ENCODE measurements at places on chromosomes 11 and 22.
A peak's percentile ranks its signal among the peaks of the same experiment; 100 is the strongest.

DNA sequence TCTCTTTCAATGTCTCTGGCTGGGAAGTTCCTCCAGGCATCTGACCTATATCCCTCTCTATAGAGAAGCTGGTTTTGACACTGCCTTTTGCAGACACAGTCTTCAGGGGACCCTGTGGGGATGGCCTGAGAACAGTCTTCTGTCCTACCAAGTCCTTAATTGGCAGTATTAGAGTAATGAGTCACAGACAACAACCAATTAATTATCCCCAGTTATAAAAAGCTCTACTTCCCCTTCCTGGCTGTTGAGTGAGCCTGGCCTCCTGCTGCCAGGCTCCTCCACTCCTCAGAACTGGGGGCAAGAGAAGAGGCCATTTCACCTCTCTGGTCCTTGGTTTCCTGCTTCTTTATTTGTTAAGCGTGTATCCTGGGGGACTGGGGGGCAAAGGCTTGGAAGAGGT lies 41.2 kb upstream of the KLHL35 start:
- DNase-seq = no peak

- DNase-seq = peak; percentile 29
These were observed 3.9 kb upstream of the RAB38 start for GRCh38 chr11:88179141-88179540.

GRCh38 chr11:8775332-8775731 lies 92.7 kb downstream of the RPL27A start:
- DNase-seq = no peak

GRCh38 chr11:59865031-59865430 lies 1.3 kb downstream of the TCN1 start:
- DNase-seq = no peak

DNA sequence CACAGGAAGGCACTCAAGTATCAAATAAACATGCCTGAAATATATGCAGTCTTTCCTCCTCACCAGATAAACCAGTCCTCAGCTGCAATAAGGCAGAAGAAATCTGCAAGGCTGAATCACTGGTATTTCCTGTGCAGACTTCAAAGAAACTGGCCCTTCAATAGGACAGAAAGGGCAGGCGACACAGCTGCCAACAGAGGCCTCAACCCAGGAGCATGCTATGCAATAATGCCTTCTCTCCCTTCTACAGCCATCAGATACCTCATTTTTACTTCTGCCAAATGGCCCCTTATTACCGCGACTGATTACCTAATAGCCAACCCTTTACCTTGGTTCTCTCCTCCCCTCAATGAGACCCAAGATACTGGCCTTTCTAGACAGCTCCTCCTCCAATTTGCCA lies 8.0 kb downstream of the NUMA1 start:
- DNase-seq = peak; percentile 25

- no peak for DNase-seq
These were observed 24.3 kb upstream of the GAB2 start for GRCh38 chr11:78441956-78442355.

DNA sequence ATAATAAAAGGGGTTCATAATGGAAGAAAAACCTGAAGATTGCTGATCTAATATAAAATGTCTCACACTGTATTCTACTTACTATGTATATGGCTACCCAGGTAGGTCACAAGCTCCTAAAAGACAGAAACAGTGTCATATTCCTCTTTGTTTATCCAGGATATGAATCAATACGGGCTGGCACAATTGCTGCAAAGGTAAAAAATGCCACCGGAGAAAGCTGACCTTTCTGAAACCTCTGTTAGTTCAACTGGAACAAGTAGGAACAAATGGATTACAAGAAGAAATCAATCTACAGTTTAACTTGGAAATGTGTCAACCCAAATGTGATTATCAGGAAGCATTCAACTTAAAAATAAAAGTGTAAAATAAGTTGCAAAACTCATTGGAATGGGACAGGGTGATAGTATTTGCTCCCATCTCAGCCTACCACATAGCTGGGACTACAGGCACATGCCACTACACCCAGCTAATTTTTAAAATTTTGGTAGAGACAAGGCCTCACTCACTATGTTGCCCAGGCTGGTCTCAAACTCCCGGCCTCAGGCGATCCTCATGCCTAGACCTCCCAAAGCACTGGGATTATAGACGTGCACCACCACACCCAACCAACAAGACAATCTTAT lies 27.6 kb downstream of the SLC35F2 start:
- DNase-seq = no peak

DNA sequence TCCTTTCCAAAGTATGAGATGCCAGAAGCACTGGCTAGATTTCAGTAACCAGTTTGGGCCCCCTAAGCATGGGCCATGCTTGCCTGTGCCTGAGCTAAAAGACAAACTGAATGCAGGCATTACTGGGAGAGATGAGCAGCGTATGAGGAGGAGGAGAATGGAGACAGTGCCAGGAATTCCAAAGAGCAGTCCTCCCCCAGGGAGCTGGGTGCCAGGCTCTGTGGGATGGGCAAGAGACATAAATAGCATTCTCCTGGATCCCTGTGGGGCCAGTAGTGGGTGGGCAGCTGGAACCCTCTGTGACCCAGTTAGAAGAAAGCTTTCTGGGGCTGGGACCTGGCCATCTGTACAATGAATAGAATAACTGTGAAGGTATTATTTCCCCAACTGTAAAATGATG lies 235.6 kb downstream of the KCNA4 start:
- no peak for DNase-seq

DNA sequence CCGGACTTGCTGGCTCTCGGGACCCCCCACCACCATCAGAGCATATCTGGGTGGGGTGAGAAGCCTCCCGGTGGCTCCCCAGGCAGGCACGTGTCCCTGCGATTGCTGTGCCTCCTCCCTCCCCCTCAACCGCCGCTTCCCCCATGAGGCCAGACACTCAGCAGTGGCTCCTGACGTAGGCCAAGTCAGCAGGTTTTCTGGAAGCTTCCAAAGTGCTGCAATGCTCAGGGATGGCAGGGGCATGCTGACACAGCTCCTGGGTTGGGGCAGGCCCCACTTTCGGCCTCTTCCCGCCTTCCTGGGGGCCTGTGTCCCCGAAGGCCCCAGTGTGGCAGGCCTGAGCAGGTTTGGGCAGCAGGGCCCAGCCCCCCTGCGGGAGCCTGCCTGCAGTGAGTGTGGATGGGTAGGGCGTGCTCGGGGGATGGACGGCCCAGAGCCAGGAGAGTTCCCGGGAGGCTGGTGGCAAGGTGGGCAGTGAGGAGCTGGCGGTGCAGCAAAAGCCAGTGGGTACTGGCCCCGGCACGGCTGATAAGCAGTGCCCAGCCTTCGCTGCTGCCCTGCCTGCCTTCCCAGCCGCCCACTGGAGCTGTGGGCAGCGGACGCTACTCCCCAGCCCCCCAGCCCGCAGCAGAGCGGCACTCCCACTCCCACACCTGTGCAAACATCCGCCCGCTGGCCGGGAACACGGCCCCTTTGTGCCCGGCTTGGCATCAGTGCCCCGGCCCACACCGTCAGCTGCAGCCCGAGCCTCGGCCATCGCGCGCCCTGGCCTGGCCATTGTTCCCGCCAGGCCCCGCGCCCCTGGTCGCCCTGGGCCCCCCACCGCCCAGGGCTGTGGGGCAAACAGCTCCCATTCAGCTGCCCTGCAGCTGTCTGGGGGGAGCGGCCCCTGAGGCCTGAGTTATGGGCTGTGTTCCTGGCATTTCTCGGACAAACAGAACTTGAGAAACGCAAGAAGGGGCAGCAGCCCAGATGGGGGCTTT lies 125.0 kb downstream of the KCNQ1OT1 start:
- no peak for DNase-seq

DNA sequence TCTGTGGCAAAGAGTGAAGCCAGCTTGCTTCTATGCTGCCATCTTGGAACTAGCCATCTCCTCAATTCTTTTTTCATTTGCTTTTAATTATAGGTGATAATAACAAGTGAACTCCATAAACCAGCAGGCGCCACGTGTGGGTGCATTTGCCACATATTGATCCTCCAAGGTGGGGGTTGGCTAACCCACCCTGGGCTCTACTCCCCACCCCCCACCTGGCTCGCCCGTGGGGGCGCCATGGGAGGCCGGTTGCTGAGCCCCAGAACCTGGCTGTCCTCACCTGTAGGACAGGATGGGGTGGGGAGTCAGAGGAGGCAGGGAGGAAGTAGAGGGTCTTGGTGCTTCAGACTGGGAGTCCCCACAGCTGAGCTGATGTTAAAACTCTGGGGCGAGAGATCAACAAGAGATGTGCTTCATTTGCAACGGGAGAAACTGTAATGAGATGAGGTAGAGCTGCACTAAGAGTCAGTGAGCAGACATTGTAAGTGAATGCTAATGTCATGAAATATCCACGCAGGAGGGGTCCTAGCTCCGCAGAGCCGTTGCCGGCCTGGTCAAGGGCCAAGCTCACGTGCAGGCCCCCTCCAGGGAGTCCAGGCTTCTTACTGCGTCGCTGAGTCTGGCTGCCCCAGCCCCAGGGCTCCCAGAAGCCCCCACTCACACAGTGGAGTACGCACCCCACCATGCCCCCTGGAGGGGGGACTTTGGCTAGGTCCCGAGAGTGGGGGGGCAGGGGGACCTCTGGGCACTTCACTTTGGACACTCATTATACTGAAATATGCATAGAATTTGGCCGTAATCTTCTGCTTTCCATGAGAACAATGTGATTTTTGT lies 59.4 kb downstream of the BRD1 start:
- no peak for DNase-seq

Data from CD4-positive, alpha-beta T cell treated with Interleukin-4 for 4 hours (primary cell).